ENCODE measurements at places on chromosomes 6 and 20. TPM values are rescaled to one million over a fixed set of nuclear protein-coding genes. Genes with fewer than 3 reads are reported as not detected.

ESF1 gene
- polyA plus RNA-seq = 7.6 TPM

IL17A gene
- polyA plus RNA-seq = not detected

NOTCH4 gene
- polyA plus RNA-seq = 0.18 TPM

RBBP9 gene
- polyA plus RNA-seq = 7.4 TPM

ZBTB2 gene
- 8.1 TPM for polyA plus RNA-seq

PDE10A gene
- not detected for polyA plus RNA-seq

PRICKLE4 gene
- polyA plus RNA-seq = 0.55 TPM

ESR1 gene
- polyA plus RNA-seq = 0.35 TPM

EIF2S2 gene
- polyA plus RNA-seq = 135 TPM

EBF4 gene
- polyA plus RNA-seq = 0.22 TPM

SLC35F1 gene
- polyA plus RNA-seq = not detected

CRISP2 gene
- not detected for polyA plus RNA-seq

EPB41L1 gene
- polyA plus RNA-seq = 0.69 TPM

POPDC3 gene
- 4.8 TPM for polyA plus RNA-seq

OR2J3 gene
- not detected for polyA plus RNA-seq

COL21A1 gene
- polyA plus RNA-seq = 0.02 TPM

LINC00237 gene
- polyA plus RNA-seq = not detected

LPA gene
- not detected for polyA plus RNA-seq

RIMS4 gene
- not detected for polyA plus RNA-seq

TNFAIP3 gene
- polyA plus RNA-seq = 24.8 TPM

PI16 gene
- polyA plus RNA-seq = not detected

DDX43 gene
- 0.26 TPM for polyA plus RNA-seq

SPAG4 gene
- polyA plus RNA-seq = 2.2 TPM

CAP2 gene
- polyA plus RNA-seq = 2.2 TPM

STMND1 gene
- polyA plus RNA-seq = not detected

AIG1 gene
- 43.5 TPM for polyA plus RNA-seq

RNF144B gene
- polyA plus RNA-seq = 6.7 TPM

TREM1 gene
- polyA plus RNA-seq = not detected

SPATA25 gene
- polyA plus RNA-seq = 0.11 TPM

RAD21L1 gene
- polyA plus RNA-seq = not detected

MEP1A gene
- 0.04 TPM for polyA plus RNA-seq

SRMS gene
- polyA plus RNA-seq = 0.04 TPM

MEI4 gene
- not detected for polyA plus RNA-seq

GGT7 gene
- 8.5 TPM for polyA plus RNA-seq

LHFPL5 gene
- polyA plus RNA-seq = not detected

HLA-DRB5 gene
- polyA plus RNA-seq = not detected

KIF25 gene
- not detected for polyA plus RNA-seq

CLVS2 gene
- not detected for polyA plus RNA-seq

DDO gene
- polyA plus RNA-seq = not detected

PDRG1 gene
- 17.8 TPM for polyA plus RNA-seq

RAB32 gene
- 96.0 TPM for polyA plus RNA-seq

DAAM2 gene
- not detected for polyA plus RNA-seq

FABP7 gene
- polyA plus RNA-seq = 0.49 TPM

TUBB2B gene
- 0.85 TPM for polyA plus RNA-seq

PAX1 gene
- polyA plus RNA-seq = not detected

IPCEF1 gene
- polyA plus RNA-seq = not detected

TSPO2 gene
- not detected for polyA plus RNA-seq

ADGRG6 gene
- 5.7 TPM for polyA plus RNA-seq

KCNQ2 gene
- polyA plus RNA-seq = not detected

EPHA7 gene
- not detected for polyA plus RNA-seq

Data from foreskin keratinocyte (primary cell).